ENCODE measurements at places on chromosomes 16 and 17. TPM values are rescaled to one million over a fixed set of nuclear protein-coding genes. Genes with fewer than 3 reads are reported as not detected.

Gene CDH16
- not detected for total RNA-seq

Gene TPSD1
- not detected for total RNA-seq

Gene KDM6B
- total RNA-seq: 84.2 TPM

Gene PRAC1
- total RNA-seq: not detected

Gene HOXB7
- total RNA-seq: 0.96 TPM

Gene IKZF3
- total RNA-seq: 119 TPM
